WTC11 (cell line): ENCODE measurements at places on chromosomes 6 and 20.

- no peaks in the 10 kb centered on the region for H3K36me3 ChIP-seq
- H3K27me3 ChIP-seq, result peaks cover 19% of the 10 kb centered on the region
- no peak within 1 kb of the TSS for H3K4me3 ChIP-seq
- H3K4me1 ChIP-seq, result no peaks in the 10 kb centered on the region
Observed at GRCh38 chr6:32816746-32817204, at the start of gene HLA-DOB. TSS of gene HLA-DOB (minus strand) at chr6:32817002. CDS start at chr6:32816951, 51 bp downstream.

DNA sequence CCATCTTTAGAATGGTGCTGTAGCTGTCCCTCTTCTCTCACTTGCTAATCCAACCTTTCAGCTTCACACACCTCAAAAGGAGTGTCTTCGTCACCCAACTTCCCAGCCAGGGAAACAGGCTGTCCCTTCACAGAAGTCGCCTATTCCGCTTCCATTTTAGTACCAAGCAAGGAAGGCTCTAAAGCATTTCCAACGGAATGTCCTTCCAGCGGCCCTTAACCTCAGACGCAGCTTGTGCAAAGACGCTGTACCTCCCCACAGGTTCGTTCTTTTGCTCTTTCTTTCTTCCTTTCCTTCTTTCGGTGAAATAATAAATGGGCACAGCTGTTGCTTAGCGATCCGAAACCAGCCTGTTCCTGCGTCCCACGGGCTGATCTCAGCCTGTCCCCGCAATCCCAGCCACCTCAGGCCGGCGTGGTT is 1.5 kb downstream of the PTPRT start:
- H3K36me3 ChIP-seq, result no peaks in the 10 kb centered on the region
- H3K4me1 ChIP-seq, result peaks cover 14% of the 10 kb centered on the region
- H3K27ac ChIP-seq, result no peak overlapping the region
- DNase-seq, result no peak
- peaks cover 52% of the 10 kb centered on the region for H3K27me3 ChIP-seq

- H3K4me3 ChIP-seq, result no peak overlapping the region
- no peaks in the 10 kb centered on the region for H3K4me1 ChIP-seq
- H3K27me3 ChIP-seq, result no peaks in the 10 kb centered on the region; the same call in 1 of the 2 replicates
- peaks cover 46% of the 10 kb centered on the region for H3K36me3 ChIP-seq
Observed at GRCh38 chr6:137191236-137191635, 17.8 kb upstream of the IL22RA2 start.

- no peak for DNase-seq
- H3K27ac ChIP-seq, result no peak overlapping the region
- H3K4me1 ChIP-seq, result peaks cover 34% of the 10 kb centered on the region
- peaks cover 19% of the 10 kb centered on the region for H3K36me3 ChIP-seq
- H3K4me3 ChIP-seq, result no peak overlapping the region
Observed at GRCh38 chr6:5718231-5718947, 288.3 kb downstream of the NRN1 start.

GRCh38 chr6:56525974-56526789 is 116.5 kb downstream of the DST start:
- H3K27me3 ChIP-seq, result no peaks in the 10 kb centered on the region
- peak overlapping the region; percentile 85 for H3K27ac ChIP-seq
- peaks cover 57% of the 10 kb centered on the region for H3K4me1 ChIP-seq

DNA sequence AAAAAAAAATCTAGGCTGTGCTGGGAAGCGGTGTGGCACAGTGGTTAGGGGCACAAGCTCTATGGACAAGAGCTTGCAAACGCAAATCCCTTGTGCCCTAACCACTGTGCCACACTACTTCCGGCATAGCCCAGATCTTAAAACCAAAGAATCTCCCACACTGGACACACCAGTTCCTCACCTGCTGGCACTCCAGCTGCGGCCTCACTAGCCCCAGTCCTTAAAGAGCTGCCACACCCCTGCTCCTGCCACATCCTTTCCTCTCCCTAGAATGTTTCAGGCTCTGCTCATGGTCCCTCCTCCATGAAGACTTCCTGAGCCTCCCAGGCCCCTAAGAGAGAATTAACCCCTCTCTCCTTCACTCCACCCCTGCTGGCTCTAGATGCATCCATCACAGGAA is 71.8 kb upstream of the SRSF6 start:
- peaks cover 7% of the 10 kb centered on the region; the same call in 1 of the 2 replicates for H3K4me1 ChIP-seq
- H3K4me3 ChIP-seq, result no peak overlapping the region
- DNase-seq, result no peak
- H3K27ac ChIP-seq, result no peak overlapping the region
- H3K27me3 ChIP-seq, result no peaks in the 10 kb centered on the region; the same call in 1 of the 2 replicates

DNA sequence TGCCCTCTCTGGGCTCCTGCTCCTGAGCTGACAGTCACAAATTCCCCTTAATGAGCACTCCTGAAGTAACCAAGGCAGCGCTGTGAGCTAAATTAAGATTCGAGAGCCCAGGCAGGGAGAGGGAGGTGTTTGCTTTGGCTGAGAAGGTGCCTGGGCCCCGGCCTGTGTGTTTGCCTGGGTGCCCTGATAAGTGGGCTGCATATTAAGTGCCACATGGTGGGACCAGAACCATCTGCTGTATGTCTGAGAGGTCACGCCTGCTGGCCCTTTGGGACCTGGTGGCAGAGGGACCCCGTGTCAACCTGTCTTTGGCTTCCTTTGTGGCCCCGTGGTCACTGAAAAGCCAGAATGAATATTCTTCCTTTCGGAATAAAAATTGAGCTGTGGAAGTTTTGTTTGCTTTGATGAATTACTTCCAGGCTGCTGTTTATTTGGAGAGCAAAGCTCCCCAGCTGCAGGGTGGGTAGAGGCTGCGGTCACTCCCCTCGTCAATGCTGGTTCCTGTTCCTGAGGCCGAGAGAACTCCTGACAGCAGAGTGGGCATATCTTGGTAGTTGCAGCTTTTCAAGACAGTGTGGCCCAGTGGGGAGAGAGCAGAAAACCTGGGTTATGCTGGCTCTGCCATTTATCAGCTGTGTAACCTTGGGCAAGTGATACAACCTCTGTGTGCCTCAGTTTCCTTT is 17.5 kb upstream of the KCNK16 start:
- H3K4me3 ChIP-seq, result no peak overlapping the region
- H3K36me3 ChIP-seq, result no peaks in the 10 kb centered on the region
- no peaks in the 10 kb centered on the region for H3K27me3 ChIP-seq
- H3K4me1 ChIP-seq, result peaks cover 36% of the 10 kb centered on the region
- no peak for DNase-seq
- no peak overlapping the region for H3K27ac ChIP-seq

DNA sequence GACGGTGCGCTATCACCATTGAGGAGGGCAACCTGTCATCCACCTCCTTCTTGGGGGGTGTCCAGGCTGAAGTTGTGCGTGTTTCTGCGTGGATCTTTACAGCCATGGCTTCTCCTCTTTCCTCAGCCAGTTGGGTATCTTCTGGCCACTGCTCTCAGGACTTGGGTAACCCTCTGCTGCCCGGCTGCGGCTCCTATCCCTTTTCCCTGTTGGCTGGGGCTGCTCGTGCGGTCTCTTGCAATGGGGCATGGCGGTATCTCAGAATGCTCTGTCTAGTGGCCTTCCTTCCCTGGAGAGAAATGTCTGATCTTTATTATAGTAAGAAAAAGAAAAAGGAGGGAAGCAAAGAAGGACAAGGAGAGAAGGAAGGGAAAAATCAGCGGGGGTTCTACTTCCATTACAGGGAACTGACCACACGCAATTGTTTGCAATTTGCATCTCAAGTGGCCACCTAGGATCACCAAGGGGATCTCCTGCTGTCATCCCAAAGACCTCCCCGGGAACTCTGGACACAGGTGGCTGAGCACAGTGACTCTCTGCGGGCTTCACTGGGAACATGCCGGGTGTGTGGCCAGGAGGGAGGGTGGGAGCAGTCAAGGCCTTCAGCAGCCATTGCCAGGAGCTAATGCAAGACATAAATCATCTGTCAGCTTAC is 60.8 kb downstream of the NPEPL1 start:
- H3K36me3 ChIP-seq, result no peaks in the 10 kb centered on the region
- H3K27me3 ChIP-seq, result peaks cover 61% of the 10 kb centered on the region
- H3K27ac ChIP-seq, result peak overlapping the region; percentile 81; the same call in 1 of the 2 replicates
- DNase-seq, result peak; percentile 56
- no peak overlapping the region for H3K4me3 ChIP-seq
